MM.1S (cell line): ENCODE measurements at places on chromosomes 11 and 22.

DNA sequence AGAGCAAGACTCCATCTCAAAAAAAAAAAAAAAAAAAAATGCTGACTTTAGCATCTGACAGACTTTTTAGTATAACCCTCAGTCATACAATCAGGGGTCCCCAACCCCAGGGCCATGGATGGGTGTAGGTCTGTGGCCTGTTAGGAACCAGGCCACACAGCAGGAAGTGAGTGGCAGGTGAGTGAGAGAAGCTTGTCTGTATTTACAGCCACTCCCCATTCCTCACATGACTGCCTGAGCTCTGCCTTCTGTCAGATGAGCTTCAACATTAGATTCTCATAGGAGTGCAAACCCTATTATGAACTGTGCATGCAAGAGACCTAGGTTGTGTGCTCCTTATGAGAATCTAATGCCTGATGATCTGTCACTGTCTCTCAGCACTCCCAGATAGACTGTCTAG lies 3.3 kb downstream of the FAM227A start:
- no peaks in the 10 kb centered on the region for H3K27me3 ChIP-seq
- no peaks in the 10 kb centered on the region for H3K36me3 ChIP-seq
- peak; percentile 10 for DNase-seq

DNA sequence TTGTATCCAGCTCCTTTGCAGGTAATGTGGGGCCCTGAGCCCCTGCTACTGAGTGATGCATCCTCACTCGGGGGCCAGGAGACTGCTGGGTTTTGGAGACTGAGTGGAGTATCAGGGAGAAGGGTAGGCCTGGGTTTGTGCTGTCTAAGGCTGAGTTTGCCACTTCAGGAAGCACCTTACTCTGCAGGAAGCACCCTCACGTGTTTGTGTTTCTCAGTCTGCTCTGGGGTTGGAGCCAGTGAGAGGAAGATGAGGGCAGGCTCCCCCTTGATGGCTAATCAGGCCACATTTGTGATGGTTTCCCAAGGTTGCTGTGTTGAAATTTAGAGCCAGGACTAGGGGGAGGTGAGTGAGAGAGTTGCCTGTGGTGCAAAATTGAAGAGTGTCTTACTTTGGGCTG lies 13.7 kb upstream of the THY1 start:
- no peak overlapping the region for H3K4me3 ChIP-seq
- no peak overlapping the region for H3K27ac ChIP-seq
- H3K4me1 ChIP-seq, result no peaks in the 10 kb centered on the region; the same call in 1 of the 2 replicates
- no peaks in the 10 kb centered on the region for H3K36me3 ChIP-seq
- DNase-seq, result no peak

- no peaks in the 10 kb centered on the region for H3K27me3 ChIP-seq
- H3K36me3 ChIP-seq, result no peaks in the 10 kb centered on the region
- H3K4me1 ChIP-seq, result no peaks in the 10 kb centered on the region
- no peak for DNase-seq
- no peak overlapping the region for H3K4me3 ChIP-seq
- H3K27ac ChIP-seq, result no peak overlapping the region
These were observed 8.4 kb downstream of the CYTH4 start for GRCh38 chr22:37290737-37291136.

- H3K27ac ChIP-seq, result no peak overlapping the region
- H3K4me1 ChIP-seq, result no peaks in the 10 kb centered on the region
- no peaks in the 10 kb centered on the region for H3K36me3 ChIP-seq
- no peak for DNase-seq
- no peak overlapping the region for H3K4me3 ChIP-seq
These were observed 89.1 kb upstream of the USP47 start for GRCh38 chr11:11752679-11753078.

DNA sequence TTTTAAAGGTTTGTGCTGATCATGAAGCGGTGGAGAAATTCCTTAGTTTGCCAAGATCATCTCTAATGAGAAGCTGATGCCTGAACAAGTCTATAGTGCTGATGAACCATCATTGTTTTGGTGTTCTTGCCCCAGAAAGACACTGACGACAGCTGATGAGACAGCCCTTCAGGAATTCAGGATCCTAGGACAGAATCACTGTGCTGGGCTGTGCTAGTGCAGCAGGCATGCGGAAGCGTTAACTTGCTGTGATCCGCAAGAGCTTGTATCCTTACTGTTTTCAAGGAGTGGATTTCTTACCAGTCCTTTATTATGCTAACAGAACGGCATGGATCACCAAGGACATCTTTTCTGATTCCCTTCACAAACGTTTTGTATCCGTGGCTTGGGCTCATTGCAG lies 104.1 kb downstream of the TBC1D22A start:
- H3K27ac ChIP-seq, result no peak overlapping the region
- H3K4me1 ChIP-seq, result no peaks in the 10 kb centered on the region
- no peaks in the 10 kb centered on the region for H3K27me3 ChIP-seq
- no peak for DNase-seq

GRCh38 chr11:45930031-45930794 lies 7.8 kb downstream of the LARGE2 start:
- H3K27me3 ChIP-seq, result no peaks in the 10 kb centered on the region
- peaks cover 13% of the 10 kb centered on the region; the same call in 1 of the 2 replicates for H3K4me1 ChIP-seq
- no peak overlapping the region for H3K4me3 ChIP-seq

GRCh38 chr11:44572884-44573283 lies 7.4 kb downstream of the CD82 start:
- peaks cover 56% of the 10 kb centered on the region for H3K4me1 ChIP-seq

- H3K4me1 ChIP-seq, result no peaks in the 10 kb centered on the region
- no peak for DNase-seq
- H3K4me3 ChIP-seq, result no peak overlapping the region
- no peaks in the 10 kb centered on the region for H3K36me3 ChIP-seq
These were observed 195.0 kb downstream of the IGLL1 start for GRCh38 chr22:23384923-23385677.

- H3K4me1 ChIP-seq, result 0 out of 2 replicates have a peak, but pooled peaks cover 3% of the 10 kb centered on the region
- no peaks in the 10 kb centered on the region for H3K36me3 ChIP-seq
- H3K27ac ChIP-seq, result no peak overlapping the region
- no peak overlapping the region for H3K4me3 ChIP-seq
- no peak for DNase-seq
- no peaks in the 10 kb centered on the region for H3K27me3 ChIP-seq
These were observed 1598.1 kb downstream of the FAM181B start for GRCh38 chr11:81135570-81135969.

DNA sequence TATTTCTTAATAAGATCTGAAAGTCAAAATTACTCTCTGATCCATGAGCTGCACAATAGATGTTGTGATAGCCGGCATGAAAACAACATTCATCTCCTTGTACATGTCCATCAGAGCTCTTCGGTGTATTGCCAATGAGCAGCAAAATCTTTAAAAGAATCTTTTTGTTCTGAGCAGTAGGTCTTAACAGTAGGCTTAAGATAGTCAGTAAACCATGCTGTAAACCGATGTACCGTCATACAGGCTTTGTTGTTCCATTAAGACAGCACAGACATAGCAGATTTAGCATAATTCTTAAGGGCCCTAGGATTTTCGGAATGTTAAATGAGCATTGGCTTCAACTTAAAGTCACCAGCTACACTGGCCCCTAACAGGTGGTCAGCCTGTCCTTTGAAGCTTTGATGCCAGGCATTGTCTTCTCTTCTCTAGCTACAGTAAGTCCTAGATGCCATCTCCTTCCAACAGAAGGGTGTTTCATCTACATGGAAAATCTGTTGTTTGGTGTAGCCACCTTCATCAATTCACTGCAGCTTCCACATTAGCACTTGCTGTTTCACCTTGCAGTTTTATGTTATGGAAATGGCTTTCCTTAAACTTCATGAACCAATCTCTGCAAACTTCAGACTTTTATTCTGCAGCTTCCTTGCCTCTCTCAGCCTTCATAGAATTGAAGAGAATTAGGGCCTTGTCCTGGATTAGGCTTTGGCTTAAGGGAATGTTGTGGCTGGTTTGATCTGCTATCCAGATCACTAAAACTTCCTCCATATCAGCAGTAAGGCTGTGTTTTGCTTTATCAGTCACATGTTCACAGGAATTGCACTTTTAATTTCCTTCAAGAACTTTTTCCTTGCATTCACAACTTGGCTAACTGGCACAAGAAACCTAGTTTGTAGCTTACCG lies 28.4 kb downstream of the RRP8 start:
- H3K36me3 ChIP-seq, result no peaks in the 10 kb centered on the region
- no peaks in the 10 kb centered on the region for H3K4me1 ChIP-seq
- H3K4me3 ChIP-seq, result no peak overlapping the region
- H3K27me3 ChIP-seq, result no peaks in the 10 kb centered on the region

GRCh38 chr11:44258839-44259420 lies 51.0 kb downstream of the ALX4 start:
- no peak for DNase-seq
- peaks cover 45% of the 10 kb centered on the region for H3K4me1 ChIP-seq
- no peaks in the 10 kb centered on the region for H3K27me3 ChIP-seq
- H3K4me3 ChIP-seq, result no peak overlapping the region

- no peaks in the 10 kb centered on the region for H3K4me1 ChIP-seq
- DNase-seq, result no peak
- no peak overlapping the region for H3K4me3 ChIP-seq
- H3K27ac ChIP-seq, result no peak overlapping the region
These were observed 9.4 kb downstream of the TTLL1 start for GRCh38 chr22:43079742-43080141.

- no peaks in the 10 kb centered on the region for H3K36me3 ChIP-seq
- H3K27ac ChIP-seq, result no peak overlapping the region
- DNase-seq, result no peak
- no peaks in the 10 kb centered on the region for H3K4me1 ChIP-seq
- H3K27me3 ChIP-seq, result no peaks in the 10 kb centered on the region
These were observed 7.4 kb upstream of the GNAZ start for GRCh38 chr22:23062616-23063538.

GRCh38 chr22:39247361-39247760 lies 2.6 kb upstream of the PDGFB start:
- no peak overlapping the region for H3K4me3 ChIP-seq
- peak overlapping the region; percentile 6; the same call in 1 of the 2 replicates for H3K27ac ChIP-seq
- H3K27me3 ChIP-seq, result peaks cover 6% of the 10 kb centered on the region; the same call in 1 of the 2 replicates
- H3K4me1 ChIP-seq, result peaks cover 14% of the 10 kb centered on the region
- H3K36me3 ChIP-seq, result no peaks in the 10 kb centered on the region

DNA sequence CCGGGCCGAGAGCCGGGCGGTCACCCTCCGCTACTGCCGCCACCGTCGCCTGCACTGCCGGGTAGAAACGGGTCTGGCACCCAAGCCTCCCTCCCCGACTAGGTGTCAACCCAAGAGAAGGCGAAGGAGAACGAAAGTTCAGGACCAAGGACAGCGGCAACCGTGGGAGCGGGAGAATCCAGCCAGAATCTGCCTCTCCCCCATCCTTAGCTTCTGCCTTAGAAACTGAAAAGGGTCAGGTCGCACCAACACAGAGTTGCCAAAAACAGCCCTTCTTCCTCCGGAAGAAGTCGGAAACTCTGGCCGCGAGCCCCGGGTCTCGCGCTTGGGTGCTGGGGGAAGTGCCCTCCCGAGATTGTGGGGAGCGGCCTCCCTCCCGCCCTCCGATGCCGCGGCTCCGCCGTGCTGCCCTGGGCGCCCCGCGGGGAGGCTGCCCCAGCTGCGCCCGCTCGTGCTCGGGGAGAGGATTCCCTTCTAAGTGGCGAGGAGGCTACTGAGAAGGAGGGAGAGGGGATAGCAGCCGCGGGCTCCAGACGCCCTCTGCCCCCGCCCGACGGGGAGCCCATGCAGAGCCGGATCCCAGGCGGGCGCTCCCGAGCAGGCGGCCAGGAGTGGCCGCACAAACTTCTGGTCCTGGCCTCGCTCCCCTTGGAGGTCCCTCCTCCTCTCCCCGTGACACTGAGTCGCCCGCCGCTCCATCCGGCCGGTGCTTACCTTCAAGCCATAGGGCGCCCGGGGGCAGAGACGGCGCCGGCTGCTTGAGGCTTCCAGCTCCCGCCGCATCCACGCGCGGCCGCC lies 637 bp downstream of the DRD2 start:
- no peak overlapping the region for H3K27ac ChIP-seq
- H3K36me3 ChIP-seq, result no peaks in the 10 kb centered on the region
- peak; percentile 70 for DNase-seq
- H3K4me1 ChIP-seq, result no peaks in the 10 kb centered on the region
- H3K27me3 ChIP-seq, result peaks cover 5% of the 10 kb centered on the region; the same call in 1 of the 2 replicates
- H3K4me3 ChIP-seq, result peak overlapping the region; percentile 52

DNA sequence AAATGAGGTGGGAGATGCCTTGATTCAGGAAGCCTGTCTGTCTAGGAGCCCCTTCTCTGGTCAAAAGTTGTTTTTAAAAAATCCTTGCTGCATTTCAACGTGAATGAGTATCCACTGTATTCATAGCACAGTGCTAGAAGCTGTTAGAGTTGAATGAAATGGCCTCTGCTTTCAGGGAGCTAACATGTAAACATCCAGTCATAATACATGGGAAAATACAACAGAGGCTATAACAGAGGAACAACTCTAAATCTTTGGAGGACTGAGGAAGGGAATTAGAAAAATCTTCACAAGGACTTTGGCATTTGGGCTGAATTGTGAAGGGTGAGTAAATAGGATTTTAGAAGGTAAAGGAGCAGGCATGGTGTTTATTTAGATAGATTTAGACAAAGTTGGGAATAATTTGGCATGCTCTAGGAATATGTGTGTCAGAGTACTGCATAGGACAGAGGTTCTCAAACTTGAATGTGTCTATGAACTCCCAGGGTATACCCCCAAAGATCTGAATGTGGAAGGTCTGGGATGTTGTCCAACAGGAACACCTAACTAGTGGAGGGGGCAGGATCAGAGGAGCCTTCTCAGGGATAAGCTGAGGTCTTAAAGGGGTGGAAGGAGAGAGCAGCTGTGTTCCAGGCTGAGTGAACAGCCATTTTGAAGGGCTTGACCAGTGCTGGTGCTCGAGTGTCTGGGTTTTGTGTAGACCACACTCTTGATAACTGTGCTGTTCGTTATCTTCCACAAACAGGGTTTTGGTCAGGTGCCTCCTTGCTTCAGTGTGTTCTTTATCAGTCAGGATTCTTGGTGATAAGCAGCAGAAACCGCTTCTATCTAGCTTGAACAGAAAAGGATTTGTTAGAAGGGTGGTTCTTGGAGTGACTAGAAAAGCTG lies 12.7 kb downstream of the SREBF2 start:
- H3K4me1 ChIP-seq, result no peaks in the 10 kb centered on the region; the same call in 1 of the 2 replicates
- H3K4me3 ChIP-seq, result no peak overlapping the region
- H3K27ac ChIP-seq, result no peak overlapping the region
- peaks cover 19% of the 10 kb centered on the region for H3K36me3 ChIP-seq
- H3K27me3 ChIP-seq, result no peaks in the 10 kb centered on the region
- DNase-seq, result no peak

DNA sequence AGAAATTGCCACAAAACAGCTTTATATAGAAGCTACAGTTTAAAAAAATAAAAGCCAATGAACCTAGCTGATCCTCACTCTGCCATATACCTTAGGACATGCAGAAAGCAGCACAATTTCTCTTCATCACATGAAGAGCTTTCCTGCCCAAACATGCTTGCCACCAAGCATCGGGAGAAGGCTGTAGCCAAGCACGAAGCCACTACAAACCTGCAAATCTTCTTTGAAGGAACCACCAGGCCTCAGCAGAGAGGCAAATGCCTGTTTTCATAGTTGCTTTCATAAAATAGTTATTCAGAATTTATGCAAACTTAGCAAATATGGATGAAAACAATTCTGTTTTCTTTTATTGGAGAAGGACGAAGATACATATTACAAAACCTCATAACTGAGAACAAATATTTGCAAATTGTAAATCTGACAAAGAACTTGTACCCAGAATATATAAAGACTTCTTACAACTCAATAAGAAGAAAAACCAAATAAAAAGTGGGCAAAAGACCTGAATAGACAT lies 100.3 kb downstream of the RBFOX2 start:
- H3K27ac ChIP-seq, result no peak overlapping the region
- no peaks in the 10 kb centered on the region for H3K36me3 ChIP-seq
- H3K4me3 ChIP-seq, result no peak overlapping the region
- DNase-seq, result no peak

GRCh38 chr11:74754507-74755252 lies 6.0 kb downstream of the RNF169 start:
- H3K27ac ChIP-seq, result no peak overlapping the region
- 0 out of 2 replicates have a peak, but pooled peaks cover 4% of the 10 kb centered on the region for H3K4me1 ChIP-seq
- no peak for DNase-seq
- no peak overlapping the region for H3K4me3 ChIP-seq
- no peaks in the 10 kb centered on the region for H3K27me3 ChIP-seq
- no peaks in the 10 kb centered on the region for H3K36me3 ChIP-seq

GRCh38 chr11:69587454-69588090 lies 53.4 kb upstream of the CCND1 start:
- no peak for DNase-seq
- H3K27ac ChIP-seq, result no peak overlapping the region
